ENCODE measurements at places on chromosomes 7 and 10. TPM values are rescaled to one million over a fixed set of nuclear protein-coding genes. Genes with fewer than 3 reads are reported as not detected.

DNA sequence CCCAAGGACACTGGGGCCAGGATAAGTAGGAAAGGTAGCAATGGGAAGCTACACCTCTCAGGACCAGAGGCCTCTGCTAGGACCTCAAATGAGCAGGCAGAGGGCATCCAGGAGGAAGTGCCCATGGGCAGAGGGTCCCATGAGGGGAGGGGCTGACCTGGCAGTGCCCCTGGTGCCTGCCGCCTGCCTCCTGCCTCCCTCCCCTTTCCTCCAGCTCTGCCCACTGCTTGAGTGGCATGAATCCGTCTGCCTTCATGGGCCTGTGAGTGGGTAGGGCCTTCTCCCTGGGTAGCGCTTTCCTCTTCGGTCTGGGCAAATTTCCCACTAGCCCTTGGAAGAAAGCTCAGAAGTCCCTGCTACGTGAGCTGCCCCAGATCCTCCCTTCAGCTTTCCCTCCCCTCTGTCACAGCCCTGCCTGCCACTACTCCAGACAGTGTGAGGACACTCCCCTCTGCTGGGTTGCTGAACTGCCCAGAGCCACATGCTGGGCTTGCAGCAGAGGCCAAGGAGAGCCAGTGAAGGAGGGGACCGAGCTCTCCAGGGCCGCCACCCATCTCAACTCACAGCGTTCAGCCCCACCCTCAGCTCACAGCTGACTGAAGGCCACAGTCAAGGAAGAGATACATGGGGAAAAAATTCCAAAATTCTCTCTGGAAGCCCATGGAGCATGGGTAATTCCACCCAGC lies 141.4 kb downstream of the ARHGAP22 start:
- DNase-seq, result peak; percentile 49

GRCh38 chr10:30587522-30588031 lies 42.0 kb downstream of the LYZL2 start:
- peak; percentile 54 for DNase-seq

- no peak for DNase-seq
Observed at GRCh38 chr10:31381766-31382316, 62.8 kb downstream of the ZEB1 start.

MACROH2A2 gene
- total RNA-seq, result 12.2 TPM

GARIN1A gene
- 1.9 TPM for total RNA-seq
